M059J (cell line): ENCODE measurements at places on chromosomes 1 and 21. TPM values are rescaled to one million over a fixed set of nuclear protein-coding genes. Genes with fewer than 3 reads are reported as not detected.

Gene LRRC3
- not detected in 2 replicates for total RNA-seq

Gene PLXNA2
- total RNA-seq: 2.0 and 2.8 TPM in 2 replicates

Gene FHAD1
- 0.64 and 1.3 TPM in 2 replicates for total RNA-seq

Gene DNAJB4
- total RNA-seq: 72.1 and 75.9 TPM in 2 replicates

Gene NPHS2
- not detected in 2 replicates for total RNA-seq

Gene PGBD5
- total RNA-seq: 0.76 and 0.98 TPM in 2 replicates

- DNase-seq: peak; percentile 49
These were observed 186.4 kb upstream of the ZNHIT6 start for GRCh38 chr1:85894651-85895050.

DNA sequence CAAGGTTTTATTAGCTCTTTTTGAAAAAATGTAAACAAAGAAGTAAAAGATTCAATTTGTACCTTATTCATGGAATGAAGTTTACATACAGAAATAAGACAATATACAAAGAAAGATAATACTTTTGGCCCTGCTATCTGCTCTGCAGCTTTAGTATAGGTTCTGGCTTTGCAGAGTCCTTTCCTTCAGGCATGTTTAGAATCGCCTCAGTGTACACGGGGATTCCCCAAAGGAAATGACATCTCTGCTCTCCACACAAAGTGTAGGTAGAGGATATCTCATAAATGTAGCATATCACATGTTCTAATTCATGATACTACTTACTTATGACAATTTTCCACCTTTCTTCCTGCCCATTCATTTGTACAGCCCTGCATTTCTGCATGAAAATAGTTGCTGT is 222.6 kb upstream of the DPYD start:
- DNase-seq: no peak

DNA sequence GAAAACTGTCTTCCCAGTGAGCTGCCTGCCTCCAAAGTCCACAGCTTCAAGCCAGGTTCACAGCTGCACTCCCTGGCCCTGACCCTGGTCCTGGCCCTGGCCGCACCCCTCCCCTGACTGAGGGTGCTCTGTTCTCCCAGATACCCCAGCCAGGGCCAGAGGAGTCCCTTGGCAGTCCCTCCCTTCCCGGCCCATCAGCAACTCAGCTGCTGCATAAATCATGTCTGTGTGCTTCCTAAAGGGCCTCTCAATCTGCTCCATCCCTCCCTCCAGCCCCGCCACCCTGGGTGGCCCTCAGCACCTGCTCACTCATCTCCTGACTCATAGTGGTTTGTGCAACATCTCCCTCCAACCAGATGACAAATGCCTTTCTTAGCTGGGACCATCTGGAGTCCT is 24.8 kb upstream of the C1orf174 start:
- DNase-seq: peak; percentile 37

- peak; percentile 97 for DNase-seq
These were observed 12.1 kb downstream of the PRKACB start for GRCh38 chr1:84156210-84156621.

DNA sequence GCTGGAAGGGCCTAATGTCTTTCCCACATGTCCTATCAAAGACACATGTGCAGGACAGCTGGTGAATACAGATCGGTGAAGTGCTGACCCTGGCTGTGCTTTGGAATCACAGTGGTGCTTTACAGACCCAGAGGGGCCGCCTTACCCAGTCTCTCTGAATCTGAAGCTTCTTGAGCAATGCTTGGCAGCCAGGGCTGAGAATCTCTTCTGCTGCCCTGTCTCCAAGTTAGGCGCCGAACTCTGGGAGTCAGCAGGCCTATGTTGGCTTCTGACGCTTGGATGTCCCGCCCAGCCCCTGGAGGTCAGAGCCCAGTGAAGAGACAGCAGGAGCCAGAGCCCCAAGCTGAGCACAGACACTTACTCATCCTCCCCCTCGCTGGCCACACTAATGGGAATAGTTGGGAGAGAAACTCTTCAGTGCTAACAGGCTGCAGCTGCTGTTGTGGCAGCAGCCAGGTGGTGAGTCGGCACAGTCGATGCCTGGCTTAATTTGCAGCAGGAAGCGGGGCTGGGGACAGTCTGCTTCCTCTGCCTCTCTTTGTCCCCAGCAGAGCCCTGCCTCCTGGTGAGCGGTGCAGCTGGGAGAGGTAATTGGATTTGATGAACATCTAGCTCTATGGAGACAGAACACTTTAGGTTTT is 68.1 kb downstream of the URB2 start:
- peak; percentile 79 for DNase-seq

GRCh38 chr1:160837558-160838205 is 25.0 kb downstream of the CD244 start:
- DNase-seq: peak; percentile 67

- peak; percentile 92 for DNase-seq
These were observed 20.2 kb downstream of the NFYC start for GRCh38 chr1:40711465-40712404.

DNA sequence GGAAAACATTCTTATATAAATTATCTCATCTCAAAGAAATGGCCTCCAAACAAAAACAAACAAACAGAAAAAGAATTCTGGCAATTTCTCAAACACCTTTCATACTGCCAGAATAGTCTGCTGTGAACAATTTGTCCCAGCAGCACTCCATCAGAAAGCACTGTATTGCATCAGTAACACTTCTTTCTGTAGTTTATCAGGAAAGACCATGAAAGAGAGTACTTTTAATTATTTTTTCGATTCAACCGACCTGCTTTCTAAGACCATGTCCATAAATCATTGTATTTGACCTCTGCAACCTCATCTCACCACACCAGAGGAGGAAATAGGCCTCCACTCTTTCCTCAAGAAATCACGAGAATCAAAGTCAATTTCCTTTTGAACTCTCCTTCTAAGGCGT is 1579.9 kb downstream of the MRPL39 start:
- DNase-seq: no peak

- DNase-seq: no peak
These were observed 288.0 kb downstream of the NFIA start for GRCh38 chr1:61370177-61370912.

DNA sequence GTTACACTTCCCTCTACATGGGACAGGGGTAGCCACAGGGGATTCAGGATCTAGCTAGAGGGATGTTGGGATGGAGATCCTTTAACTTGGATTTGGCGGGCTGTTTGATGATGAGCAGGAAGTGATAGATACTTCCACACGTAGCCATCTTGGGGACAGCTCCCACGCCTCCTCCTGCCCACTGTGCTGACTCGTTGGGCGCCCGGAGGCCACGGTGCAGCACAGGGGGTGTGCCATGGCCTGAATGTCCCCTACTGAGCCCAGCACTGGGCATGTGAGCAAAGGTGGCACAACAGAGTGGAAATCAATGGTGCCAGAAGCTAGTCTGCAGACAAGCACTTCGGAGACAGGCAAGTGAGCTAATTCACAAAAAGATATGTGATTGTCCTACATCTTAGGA is 31.6 kb upstream of the CCSAP start:
- no peak for DNase-seq

DNA sequence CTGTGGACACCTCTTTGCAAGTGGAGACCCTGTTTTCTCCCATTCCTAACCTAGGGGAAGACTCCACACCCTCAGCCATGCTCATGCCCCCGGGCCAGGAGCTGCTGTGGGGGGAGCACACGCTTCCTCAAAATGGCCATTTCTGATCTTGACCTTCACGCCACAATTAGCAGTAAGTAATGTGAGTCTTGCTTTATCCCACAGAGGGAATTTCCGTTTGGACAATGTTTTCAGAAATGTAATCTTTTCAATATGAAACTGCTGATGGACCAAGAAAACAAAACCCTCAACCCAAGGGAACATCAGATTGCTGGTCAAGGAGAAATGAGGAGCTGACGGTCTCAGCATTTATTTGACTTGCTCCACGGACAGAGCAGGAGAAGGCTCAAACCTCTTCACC is 8.3 kb upstream of the KCNE1 start:
- no peak for DNase-seq

DNA sequence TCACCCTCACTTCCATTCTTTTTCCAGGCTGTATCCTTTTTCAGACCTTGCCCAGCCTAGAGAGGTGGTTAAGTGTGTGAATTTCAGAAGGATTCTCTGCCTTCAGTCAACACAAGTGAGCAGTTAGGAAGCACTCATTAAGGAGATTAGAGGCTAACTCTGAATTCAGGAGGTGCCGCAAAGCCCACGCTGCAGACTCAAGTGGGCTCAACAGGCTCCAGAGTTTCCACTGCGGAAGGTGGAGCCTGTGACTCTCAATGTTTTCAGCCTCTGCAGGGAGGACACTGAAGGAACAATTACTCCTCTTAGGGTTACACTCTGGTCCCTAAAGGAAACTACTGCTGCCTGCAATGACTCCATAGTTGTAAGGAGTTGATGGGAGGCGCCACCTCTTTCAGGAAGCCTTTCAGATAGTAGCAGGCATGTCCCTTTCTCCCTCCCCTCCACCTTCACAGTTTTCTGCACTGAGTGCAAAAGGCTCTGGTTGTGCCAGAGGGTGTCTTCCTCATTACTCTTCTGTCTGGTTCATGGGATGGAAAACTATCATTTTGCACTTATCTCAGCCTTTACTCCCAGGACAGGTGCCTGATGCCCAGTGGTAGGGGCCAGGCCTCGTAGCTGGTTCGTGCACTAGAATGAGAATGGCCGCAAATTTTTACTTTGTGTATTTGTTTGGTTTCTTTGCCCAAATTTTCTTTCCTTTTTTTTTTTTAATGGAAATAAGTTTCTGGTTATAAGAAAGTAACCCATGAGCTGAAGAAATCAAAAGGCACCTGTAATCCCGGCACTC is 55.2 kb upstream of the SELENON start:
- DNase-seq: no peak

DNA sequence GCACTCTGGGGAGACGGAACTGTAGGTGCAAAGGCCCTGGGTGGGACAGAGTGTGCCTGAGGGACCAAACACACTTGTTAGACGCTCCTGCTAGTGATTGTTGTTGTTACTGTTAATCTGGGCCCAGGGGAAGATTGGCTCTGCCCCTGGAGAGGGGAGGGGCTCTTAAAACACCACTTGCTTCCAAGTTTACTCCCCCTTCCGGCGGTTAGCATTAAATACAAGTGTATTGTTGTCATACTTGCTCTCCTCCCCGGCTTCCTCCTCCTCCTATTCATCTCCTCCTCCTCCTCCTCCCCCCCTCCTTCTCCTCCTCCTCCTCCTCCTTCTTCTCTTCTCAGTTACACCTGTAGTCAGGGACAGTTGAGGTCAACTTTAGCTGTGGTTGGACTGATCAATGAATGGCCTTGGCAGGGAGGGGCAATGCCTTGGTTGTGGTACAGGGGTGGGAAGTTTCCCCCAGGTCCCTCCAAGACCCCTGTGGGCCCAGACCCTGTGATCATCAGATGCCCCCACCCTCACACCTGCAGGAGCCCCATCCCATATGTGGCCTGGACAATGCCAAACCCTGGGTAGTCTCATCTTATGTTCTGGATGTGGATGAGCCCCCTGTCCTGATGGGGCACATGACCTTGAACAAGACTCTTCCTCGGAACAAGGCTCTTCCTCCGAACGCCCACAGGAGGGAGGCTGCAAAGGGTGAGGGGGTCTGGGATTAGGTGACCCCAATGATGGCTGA is 217.3 kb downstream of the PTPRU start:
- peak; percentile 44 for DNase-seq

DNA sequence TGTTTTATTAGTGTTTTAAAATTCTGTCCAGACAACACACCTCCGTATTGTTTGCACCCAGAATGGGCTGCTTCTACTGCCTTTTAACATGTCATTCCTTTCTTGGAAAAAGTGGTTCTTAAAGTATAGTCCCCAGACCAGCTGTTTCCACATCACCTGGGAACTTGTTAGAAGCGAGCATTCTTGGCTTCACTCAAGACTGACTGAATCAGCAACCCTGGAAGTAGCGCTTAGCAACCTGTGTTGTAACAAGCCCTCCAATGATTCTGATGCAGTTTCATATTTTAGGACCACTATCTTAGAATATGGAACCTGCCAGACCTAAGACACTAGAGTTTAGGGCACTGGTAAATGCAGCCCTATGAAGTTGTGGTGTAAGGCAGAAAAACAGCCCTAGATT is 6.0 kb upstream of the PPIE start:
- peak; percentile 37 for DNase-seq

- no peak for DNase-seq
These were observed 21.1 kb downstream of the PRXL2B start for GRCh38 chr1:2607641-2608091.

DNA sequence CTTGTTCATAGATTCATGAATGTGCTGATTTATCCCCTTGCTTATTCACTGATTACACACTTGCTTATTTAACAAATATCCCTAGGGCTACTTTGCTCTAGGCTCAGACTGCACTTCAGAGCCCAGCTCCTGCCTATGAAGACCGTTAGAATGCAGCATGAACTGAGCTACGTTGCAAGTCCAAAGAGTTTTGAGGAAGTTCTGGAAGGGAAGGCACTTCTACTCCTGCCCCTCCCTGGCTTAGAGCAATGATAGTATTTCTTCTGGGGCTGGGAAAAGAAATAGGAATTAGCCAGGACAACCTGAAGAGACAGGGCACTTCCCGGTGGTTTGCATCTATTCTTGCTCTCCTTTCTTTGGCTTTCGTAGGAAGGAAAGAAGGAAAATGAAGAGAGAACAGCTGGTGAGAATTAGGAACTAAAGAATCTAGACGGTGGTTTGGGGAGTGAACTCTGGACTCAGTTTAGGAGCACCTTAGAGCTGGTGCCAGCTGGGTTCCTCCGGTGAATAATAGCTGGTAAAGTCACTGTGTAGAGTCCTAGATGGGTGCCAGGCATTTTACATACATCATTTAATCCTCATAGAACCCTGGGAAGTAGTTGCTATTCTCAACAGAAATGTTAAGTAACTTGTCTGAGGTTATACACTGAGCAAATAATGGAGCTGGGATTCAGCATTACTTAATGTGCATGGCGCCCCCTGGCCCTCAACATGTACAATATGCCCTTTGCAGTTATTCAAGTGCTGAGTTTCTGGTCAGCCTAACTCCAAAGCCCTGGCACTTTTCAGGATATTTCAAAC is 65.9 kb downstream of the NDUFS5 start:
- DNase-seq: peak; percentile 78

DNA sequence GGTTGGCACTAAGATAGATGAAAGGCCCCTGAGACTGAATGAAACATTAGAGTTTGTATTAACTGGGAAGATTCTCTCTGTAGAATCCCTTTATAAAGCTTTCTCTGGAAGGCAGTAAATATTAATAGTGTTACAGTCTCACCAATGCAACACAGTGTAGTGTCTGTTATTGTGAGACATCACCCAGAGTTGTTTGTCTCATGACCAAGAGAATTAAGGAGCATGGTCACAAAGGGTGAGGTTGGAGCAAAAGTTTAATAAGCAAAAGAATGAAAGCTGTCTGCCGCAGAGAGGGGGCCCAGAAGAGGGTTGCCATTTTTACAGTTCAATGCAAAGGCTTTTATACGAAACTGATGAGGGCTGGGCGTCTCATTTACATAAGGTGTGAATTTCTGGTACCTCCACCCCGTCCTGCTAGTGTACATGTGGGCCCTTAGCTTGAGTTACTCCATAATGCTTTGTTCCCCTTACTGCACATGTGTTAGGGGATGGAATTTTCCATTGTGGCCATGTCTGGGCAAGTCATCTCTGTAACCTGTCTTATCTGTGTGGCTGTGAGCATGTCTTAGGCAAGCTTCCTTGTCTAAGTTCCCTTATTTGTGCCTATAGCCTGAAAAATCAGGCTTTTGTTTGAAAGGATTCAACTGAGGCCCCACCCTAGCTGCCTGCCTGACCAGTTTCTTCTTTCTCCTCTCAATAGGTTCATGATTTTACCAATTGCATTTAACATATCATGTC is 184.1 kb downstream of the RASAL2 start:
- DNase-seq: no peak
